ENCODE measurements at places on chromosomes 7 and 10. TPM values are rescaled to one million over a fixed set of nuclear protein-coding genes. Genes with fewer than 3 reads are reported as not detected.
A peak's percentile ranks its signal among the peaks of the same experiment; 100 is the strongest.

ACHE gene
- 0.10 TPM for total RNA-seq

CYP2C8 gene
- 0.07 TPM for total RNA-seq

AUTS2 gene
- 7.4 TPM for total RNA-seq

SLC16A9 gene
- total RNA-seq: 21.9 TPM

ASB10 gene
- not detected for total RNA-seq

ADAM12 gene
- 0.07 TPM for total RNA-seq

VGF gene
- total RNA-seq: 0.14 TPM

DNA sequence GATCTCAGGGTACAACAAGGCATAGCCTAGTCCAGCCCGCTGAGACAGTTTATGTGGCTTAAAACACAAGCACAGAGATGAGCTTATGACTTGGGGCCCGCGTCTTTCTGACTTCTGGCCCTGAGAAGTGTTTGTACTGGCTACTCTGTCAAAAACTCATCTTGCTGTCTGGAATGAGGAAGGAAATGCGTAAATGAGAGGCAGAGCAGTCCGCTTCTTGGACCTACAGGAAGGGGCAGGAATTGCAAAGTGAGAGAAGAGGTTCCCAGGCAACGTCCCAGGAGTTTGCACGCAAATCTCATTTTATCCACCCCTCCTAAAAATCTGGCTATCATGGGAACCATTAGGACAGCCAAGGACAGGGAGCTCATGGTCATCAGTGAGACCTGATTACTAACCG, 5.5 kb downstream of the ANXA11 start:
- no peak for DNase-seq

DNA sequence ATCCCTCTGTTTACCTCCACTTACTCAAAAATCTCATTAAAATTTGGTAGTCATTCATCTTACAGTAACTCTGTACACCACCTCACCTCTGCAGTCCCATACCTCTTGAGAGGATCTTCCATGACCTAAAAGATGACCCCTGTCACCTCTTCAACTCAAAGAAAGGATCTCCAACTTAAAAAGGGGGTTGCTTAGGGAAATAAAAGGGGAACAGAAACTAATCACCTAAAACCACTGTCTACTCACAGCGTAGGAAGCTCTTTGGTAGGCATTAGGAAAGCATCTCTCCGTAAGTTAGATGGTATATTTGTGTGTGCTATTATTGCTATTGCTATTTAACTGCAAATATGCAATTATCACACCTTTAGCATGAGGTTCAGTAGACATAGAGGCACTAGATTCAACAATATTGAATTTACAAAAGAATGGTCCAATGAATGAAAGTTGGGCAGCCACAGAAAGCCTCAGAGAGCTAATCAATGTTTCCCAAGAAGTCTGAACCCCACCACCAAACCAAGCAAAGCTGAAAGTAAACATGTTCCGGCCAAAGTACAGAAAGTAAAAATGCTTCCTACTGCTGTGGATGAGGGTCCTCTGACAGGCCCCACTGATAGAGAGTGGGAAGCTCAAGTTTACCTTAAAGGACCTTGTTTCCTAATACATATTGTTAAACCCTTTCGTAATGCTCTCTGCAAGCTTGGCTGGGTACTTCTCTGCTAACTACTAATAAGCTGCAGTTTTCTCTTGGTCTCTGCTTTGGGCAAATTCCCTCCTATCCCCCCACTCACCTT, 105.8 kb downstream of the GRM8 start:
- no peak for DNase-seq

- no peak for DNase-seq
These were observed 55.9 kb downstream of the SHH start for GRCh38 chr7:155756322-155756721.

- peak; percentile 35 for DNase-seq
These were observed 39.5 kb downstream of the CNPY1 start for GRCh38 chr7:155506854-155507337.

DNA sequence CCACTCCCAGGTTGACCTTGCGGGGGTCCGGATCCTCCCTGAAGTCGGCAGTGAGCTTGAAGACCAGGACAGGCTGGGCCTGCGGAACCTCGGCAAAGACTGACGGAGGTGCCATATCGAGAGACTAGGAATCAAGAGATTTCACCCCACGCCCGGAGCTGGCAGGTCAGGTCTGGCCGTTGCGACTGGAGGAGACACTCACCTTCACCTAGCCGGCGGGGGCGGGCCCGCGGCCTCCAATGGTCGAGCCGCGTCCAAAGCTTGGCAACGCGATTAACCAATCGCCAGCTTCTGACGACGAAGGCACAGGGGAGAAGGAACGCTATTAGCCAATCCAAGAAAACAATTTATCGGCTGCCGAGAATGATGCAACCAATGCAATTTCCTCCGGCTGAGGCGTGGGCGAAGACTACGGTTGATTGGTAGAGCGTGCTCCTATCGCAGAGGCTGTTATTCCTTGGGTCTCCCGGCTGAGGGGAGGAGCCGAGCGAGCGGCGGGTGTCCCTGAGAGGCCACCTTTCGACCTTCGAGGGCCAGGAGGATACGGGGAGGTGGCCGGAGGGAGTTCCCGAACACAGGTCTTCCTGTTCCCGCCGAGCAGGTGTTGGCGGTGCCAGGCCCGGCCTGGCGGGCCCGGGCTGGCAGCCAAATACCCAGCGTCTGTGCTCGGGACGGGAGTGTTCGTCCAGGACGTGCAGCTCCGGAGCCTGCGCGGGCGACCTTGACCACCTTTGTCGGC, at the start of gene GOT1:
Gene GOT1, minus strand, starts transcription at position 174 of the 739 bp plus-strand sequence. Its CDS starts 59 bp downstream, at position 115.
- peak; percentile 98 for DNase-seq

DNA sequence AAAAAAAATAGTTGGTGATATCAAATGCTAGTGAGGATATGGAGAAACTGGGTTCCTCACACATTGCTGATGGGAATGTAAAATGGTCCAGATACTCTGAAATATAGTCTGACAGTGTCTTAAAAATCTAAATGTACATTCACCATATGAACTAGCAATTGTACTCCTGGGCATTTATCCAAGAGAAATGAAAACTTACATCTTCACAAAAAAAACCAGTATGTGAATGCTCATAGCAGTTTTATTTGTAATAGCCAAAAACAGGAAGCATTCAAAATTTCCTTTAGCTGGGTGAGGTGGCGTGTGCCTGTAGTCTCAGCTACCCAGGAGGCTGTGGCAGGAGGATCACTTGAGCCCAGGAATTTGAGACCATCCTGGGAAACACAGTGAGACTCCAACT, 2.1 kb upstream of the SSC4D start:
- DNase-seq: no peak

DNA sequence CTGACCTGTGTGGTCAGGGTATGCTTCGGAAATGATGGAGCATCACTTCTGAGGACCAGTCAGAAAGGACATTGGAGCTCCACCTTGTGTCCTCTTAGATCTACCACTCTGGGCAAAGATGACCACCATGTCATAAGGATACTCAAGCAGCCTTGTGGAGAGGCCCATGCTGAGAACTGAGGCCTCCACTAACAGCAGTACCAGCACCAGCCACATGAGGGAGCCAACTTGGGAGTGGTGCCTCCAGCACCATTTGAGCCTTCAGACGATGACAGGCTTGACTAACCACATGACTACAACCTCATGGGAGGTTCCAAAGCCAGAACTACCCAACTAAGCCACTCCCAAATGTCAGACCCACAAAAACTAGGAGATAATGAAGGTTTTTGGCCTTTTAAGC, 116.0 kb downstream of the NPTX2 start:
- DNase-seq: peak; percentile 17

DNA sequence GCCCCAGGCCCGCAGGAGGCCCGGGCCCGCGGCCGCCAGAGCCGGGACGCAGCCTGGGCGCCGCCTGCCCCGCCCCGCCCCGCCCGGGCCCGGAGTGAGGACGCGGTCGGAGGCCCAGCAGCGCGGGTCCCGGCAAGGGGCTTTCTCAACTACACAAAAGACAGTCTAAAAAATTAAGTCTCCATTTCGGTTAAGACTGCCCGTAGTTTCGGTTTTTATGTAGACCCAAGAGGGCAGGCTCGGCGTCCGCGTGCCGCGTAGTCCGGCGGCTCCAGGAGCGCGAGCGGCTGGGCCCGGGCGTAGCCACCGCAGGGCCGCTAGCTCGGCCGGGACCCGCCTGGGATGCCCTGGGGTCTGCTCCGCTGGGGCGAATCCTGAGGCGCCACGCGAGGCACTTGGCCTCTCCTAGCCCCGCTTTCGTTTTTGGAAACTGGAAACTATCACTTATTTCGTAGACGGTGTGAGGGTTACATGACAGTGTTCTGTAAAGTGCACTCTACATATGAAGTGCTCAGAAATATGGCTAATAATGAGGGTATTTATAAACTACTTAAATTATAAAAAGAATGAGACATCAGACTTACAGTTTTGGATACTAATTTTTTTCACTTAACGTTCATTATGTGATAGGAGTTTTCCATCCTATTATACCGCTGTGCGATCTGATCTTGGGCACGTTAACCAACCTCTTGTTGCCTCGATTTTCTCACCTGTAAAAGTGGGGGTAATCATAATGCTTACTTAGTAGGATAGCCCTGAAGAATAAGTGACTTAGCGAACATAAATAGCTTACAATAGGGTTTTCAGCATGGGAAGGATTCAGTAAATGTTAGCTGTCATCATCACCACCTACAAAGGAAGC, 573 bp downstream of the BLVRA start:
- no peak for DNase-seq

GRCh38 chr10:30124704-30125103, 65.3 kb upstream of the JCAD start:
- no peak for DNase-seq

GRCh38 chr7:103445228-103446048, 569 bp downstream of the SLC26A5 start:
- no peak for DNase-seq
